ENCODE measurements at places on chromosomes 6 and 20.

- DNase-seq, result peak; percentile 65
Observed at GRCh38 chr6:33621711-33622388, 728 bp downstream of the ITPR3 start.

- DNase-seq, result no peak
Observed at GRCh38 chr20:63022501-63022900, 15.7 kb upstream of the BHLHE23 start.

GRCh38 chr6:498795-499231 lies 107.3 kb downstream of the IRF4 start:
- DNase-seq, result no peak

- no peak for DNase-seq
Observed at GRCh38 chr20:9059931-9060330, 9.0 kb upstream of the PLCB4 start.

DNA sequence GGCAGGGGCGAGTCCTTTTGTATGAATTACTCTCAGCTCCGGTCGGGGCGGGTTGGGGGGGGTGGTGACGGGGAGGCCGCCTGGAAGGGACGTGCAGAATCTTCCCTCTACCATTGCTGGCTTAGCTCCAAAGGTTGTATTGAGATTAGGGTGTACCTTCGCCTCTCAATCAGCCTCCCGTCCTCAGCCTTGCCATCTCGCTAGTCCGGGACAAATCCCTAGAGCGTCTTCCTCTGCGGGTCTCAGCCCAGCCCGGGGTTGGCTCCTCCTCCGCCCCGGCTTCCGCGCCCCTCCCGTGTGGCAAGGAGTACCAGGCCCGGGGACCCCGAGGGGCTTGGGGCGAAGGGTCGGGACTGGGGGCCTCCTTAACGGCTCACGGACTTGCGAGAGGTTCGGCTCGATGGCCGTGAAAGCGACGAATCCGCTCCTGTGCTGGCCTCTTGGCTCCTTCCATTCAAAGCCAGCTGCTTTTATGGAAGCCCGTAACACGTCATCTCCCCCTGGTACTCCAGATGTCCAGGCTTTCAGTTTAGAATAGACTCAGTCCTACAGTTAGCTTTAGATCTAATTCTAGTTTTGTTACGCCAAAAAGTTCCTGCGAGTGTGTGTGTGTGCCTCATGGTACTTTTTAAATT lies 636 bp upstream of the EEF1A1 start:
- peak; percentile 82 for DNase-seq

DNA sequence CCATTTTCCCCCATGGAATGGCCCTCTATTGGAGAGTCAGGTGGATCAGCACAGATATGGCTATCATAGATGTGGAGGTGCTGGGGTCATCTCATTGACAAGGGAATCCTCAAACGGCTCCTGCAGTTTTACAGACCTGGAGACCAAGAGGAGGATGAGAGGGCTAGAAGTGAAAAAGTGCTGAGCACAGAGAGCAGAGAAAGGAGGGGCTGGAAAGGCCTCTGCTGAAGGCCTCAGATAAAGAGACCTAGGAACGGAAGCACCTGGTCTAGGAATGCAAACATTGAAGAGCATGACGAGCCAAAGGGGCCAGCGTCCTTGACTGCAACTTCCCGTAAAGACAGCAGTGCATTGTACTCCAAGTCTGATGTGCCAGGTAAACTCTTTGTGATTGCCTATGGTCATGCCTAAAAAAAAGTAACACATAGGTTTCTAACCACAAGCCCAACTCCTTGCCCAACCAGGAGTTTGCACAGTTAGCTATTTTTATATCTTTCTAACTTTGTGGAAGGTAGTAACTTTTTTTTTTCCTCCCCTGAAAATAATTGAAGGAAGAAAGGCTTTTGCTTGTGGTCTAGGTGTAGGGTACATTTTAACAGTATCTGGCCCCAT lies 15.2 kb downstream of the RSPH4A start:
- DNase-seq, result peak; percentile 100

DNA sequence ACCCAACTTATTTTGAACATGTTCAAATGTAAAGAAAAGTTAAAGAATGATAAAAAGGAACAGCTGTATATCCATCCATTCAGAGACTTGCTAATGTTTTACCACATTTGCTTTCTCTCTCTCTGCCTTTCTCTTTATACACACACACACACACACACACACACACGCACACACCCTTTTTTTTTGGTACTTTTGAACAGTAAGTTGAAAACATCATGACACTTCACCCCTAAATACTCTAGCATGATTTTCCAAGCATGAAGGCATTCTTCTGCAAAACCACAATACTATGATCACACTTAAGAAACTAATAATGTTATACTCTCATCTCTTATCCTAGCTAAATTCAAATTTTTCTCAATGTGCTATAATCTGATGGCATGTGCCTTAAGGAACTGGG lies 192.3 kb downstream of the UTRN start:
- DNase-seq, result no peak

GRCh38 chr20:49983123-49983847 lies 505 bp downstream of the SNAI1 start:
- DNase-seq, result no peak

- no peak for DNase-seq
Observed at GRCh38 chr6:119428633-119429032, 79.1 kb upstream of the MAN1A1 start.

- DNase-seq, result no peak
Observed at GRCh38 chr6:23319582-23319981, 750.2 kb downstream of the HDGFL1 start.

DNA sequence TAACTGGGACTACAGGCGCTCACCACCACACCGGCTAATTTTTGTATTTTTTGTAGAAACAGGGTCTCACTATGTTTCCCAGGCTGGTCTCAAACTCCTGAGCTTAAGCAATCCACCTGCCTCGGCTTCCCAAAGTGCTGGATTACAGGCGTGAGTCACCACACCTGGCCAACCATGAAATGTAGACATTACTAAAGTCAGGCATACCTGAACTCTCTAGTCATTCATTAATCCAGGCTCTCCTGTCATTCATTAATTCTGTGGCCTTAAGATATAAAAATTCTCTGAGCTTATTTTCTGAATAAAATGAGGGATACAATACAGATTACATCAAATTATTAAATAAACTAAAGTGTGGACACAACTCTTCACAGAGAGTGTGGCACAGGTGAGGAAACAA lies 159.7 kb downstream of the GMDS start:
- DNase-seq, result no peak

DNA sequence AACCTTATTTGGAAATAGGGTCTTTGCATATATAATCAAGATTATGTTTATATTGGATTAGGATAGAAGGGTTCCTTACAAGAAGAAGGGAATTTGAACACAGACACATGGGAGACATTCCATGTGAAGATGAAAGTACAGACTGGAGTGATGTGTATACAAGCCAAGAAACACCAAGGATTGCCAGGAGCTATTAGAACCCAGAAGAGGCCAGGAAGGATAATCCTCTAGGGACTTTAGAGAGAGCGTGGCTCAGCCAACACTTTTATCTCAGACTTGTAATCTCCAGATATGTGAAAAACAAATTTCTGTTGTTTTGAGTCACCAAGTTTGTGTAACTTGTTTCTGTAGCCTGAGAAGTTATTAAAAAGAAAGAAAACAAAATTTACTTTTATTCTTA lies 1173.9 kb upstream of the CITED2 start:
- no peak for DNase-seq

GRCh38 chr20:52984451-52984810 lies 12.3 kb downstream of the TSHZ2 start:
- no peak for DNase-seq

DNA sequence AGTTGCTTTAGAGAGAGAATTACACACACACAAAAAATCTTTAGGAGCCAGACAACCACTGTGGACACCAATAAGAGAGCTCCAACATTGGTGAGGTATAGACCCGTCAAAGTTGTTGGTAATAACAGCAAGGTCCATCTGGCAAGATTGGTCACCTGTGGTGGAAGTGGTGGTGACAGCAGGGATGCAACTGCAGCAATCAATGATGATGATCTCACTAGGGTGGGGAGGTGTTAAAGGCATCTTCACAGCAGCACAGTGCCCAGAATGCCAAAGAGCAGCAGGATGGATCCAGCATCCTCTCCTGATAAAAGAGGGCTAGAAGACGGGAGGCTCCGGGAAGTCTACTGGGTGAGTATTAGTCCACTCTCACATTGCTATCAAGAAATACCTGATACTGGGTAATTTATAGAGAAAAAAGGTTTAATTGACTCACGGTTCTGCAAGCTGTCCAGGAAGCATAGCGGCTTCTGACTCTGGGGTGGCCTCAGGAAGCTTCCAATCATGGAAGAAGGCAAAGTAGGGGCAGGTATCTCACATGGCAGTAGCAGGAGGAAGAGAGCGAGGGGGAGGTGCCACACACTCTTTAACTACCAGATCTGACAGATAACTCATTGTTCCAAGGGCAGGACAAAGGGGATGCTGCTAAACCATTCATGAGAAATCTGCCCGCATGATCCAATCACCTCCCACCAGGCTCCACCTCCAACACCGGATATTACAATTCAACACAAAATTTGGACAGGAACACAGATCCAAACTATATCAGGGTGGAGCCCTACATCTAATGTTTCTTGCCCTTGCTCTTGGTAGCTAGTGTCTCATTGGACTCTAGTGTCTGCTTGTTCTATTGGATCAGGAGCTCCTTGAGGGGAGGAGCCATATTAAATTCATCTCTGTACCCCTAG lies 48.9 kb downstream of the KLHL31 start:
- no peak for DNase-seq

DNA sequence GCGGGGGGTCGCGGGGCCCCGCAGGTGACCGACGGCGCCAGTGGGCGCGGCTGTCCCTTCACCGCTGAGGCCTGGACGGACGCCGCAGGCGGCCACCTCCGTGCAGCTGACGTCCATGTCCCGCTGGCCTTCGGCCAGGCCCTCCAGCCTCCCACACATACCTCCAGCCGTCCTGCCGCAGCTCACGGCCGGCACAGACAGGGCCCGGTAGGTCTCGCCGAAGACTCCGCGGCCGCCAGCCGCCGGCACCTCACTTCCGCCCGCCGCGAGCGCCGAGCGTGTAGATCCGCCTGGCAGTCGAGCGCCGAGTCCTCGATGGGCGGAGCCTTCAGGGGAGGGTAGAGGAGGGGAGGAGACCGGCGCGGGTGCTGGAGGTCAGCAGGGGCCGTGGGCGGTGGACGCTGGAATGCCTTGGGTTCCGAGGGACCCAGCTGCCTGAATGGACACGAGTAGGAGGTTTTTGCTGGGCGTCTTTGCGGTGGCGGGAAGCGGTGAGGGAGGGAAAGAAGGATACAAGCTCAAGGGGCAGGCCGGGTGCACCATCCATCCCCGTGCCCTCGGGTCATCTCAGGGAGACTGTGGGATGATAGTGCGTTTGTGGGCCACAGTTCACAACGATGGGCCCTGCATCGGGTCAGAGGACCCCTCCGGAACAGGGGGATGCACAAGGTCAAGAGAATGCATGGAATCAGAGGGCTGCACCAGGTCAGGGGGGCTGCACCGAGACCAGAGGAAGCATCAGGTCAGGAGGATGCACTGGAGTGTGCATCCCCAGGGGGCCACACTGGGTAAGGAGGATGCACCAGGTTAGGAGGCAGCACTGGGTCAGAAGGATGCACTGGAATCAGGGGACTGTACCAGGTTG lies at the start of gene EXOC2:
Gene EXOC2, minus strand, starts transcription at position 282 of the 865 bp plus-strand sequence. CDS start 55,321 bp downstream, outside the sequence.
- DNase-seq, result peak; percentile 88

DNA sequence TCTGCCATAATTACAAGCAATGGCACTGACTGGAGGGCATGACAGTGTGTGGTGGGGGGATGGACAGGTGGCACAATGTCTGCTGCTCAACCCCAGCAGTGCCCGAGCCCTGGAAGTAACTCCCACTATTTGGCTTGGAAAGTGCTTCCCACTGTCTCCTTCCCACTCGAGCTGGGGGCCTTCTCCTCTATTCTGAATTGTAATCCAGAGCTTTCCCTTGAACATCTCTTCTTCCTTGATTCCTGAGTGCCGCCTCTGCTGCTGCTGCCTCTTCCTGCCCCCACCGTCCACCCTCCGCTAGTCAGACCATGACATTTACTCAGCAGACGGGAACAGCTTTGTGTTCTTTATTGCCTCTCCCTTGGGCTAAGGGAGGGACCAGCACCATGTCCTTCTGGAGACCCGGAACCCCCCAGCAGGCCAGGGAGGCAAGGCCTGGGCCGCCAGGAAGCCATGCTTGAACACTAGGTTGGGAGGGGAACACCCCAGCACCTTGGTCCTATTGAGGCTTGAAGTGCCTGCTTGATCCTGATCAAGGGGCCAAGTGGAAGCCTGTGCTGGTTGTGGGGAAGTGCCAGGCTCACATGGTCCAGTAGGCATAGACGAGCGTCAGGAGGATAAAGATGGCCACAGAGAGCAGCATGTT lies 17.0 kb downstream of the CCDC167 start:
- no peak for DNase-seq

DNA sequence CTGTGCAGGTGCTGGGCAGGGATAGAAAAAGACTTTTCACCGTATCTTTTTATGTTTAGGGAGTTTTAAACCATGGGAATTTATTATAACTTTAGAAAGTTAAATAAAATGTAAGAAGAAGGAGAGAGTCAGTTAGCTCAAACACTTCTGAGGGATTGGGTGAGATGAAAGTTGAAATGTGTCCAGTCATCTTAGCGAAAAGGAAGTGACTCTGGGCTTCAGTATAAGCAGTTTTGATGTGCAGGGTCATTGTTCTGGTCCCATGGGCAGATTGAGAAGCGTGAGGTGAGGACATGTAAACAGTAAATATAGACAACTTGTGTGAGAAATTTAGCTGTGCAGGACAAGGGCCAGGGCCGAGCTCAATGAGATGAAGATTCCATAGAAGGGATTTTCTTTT lies 66.9 kb downstream of the TOX2 start:
- DNase-seq, result no peak

- DNase-seq, result no peak
Observed at GRCh38 chr6:148761527-148762011, 14.7 kb downstream of the UST start.

GRCh38 chr6:101730954-101731353 lies 337.4 kb downstream of the GRIK2 start:
- no peak for DNase-seq

DNA sequence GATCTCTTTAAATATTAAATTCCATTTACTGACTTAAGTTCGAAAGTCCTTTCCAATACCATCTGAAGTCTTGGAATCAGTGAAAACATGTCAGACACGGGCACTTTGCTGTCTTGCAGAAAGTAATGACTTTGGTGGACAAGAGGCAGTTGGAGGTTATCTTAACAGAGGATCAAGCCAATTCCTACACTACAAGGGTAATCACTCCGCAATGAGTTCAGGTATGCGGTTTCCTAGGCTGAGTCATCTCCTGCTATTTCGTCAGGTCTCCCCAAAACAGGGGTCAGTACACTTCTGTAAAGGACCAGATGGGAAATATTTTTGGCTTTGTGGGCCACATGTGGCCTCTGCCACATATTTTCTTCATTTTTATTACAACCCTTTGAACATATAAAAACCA lies 656.6 kb downstream of the KIF16B start:
- no peak for DNase-seq

DNA sequence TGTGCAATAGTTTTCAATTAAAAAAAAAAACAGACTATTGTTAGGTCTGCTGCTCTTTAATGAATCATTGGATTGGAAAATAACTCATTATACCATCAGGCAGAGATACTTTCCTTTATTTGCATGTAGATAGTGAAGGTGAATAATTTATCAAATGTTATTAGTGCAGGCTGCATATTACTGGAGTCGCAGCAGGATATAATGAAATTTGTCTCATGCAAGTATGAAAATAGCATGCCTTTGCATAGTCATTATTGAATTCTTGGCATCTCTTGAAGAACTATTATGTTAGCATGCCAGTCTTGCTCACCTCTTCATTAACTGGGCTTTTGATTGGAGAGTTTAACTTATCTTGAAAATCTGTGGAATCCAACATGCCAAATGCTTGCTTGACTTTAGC lies 241.7 kb downstream of the CDKAL1 start:
- DNase-seq, result no peak

All from NCI-H2029 treated with DMSO at 0.1 percent for 48 hours (cell line).